ENCODE measurements at places on chromosomes 13 and 19. TPM values are rescaled to one million over a fixed set of nuclear protein-coding genes. Genes with fewer than 3 reads are reported as not detected.

DNA sequence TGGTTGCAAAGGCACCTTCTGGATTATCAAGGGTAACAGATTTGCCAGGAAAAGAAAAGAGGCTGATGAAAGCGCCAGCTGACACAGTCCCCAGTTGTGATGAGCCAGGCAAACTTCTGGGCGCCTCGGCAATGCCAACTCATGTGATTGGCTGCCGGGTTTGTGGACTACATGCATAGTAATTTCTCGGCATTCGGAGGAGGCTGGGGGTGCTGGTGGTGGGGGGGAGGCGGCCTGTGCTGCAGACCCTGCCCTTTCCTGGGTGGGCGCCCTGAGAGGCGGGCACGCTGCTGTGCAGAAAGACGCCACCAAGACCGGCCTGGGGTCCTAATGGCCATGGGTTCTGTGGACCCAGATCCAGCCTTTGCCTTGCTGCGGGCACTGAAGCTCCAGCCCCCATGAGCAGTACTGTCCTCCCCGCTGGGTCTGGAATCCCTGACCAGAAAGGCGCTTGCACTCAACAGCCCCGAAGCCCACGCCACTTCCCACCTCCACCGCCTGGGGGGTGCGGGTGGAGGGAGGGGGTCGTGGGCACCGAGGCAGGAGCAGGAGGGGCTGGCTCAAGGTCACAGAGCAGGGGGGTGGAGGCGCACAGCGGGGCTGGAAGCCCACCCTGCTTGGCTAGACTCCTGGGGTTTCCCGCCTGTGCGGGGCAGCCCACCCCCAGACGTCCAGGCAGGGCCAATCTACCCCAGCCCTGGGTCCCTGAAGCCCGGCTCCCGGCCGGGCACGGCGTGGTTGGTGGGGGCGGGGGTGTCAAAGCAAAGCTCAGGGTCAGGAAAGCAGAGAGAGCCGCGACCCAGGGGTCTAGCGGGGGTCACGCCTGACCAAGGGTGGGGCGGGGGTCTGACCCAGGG, 1.0 kb downstream of the DIRAS1 start:
- peak; percentile 52 for DNase-seq

GRCh38 chr13:46010148-46010547, 42.4 kb downstream of the ZC3H13 start:
- no peak for DNase-seq

DNA sequence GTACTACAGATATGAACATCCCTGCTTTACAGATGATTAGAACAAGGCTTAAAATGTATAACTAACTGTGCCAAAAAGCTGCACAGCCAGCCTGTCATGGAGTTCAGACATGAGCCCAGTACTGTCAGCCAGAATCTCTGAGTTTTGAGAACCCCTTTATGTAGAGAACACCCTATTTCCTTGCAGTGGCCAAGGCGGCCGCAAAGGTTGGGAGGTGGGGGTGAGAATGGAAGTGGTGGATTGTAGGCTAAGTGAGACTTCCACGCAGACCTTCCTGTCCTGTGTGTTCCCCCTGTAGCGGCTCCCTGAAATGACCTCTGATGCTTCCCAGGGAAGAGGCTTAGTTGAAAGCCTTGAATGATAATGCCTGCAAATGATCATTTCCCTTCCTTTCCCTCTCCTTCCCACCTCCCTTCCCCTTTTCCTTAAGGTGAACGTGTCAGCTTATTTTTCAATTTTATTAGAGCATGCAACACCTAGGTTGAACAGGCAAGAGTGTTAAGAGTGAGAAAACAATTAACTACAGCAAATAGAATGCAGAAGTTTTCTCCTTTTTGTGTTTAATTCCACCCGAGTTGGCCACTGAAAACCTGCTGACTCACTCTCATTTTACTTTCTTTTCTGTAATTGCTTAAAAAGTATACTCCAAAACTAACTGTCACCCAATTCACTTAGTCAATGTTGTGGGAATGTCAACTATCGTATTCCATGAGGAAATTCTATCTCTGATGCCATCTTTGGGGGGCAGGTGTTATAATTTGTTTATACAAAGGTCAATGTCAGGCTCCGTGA, 167.0 kb upstream of the EDNRB start:
- DNase-seq, result no peak

- DNase-seq, result peak; percentile 35
Observed at GRCh38 chr19:9934132-9934950, 2.0 kb downstream of the OLFM2 start.

DNA sequence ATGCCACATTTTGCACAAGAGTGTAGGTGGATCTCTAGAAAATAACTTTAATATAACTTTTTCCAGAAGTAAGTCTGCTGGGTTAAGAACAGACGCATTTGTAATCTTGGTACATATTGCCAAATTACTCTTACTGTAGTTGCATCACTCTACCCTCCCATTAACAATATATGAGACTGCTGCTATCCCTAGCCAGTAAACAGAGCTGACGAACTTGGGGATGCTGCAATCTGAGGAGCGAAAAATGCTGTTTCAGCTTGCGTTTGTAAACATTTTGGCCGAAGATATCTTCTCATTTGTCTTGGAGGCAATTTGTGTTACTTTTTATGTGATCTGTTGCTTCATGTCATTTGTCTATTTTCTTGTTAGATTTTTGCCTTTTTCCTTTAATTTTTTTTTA, 1482.8 kb downstream of the OLFM4 start:
- no peak for DNase-seq

GRCh38 chr13:46339035-46339666, 47.9 kb downstream of the RUBCNL start:
- DNase-seq, result peak; percentile 89

DNA sequence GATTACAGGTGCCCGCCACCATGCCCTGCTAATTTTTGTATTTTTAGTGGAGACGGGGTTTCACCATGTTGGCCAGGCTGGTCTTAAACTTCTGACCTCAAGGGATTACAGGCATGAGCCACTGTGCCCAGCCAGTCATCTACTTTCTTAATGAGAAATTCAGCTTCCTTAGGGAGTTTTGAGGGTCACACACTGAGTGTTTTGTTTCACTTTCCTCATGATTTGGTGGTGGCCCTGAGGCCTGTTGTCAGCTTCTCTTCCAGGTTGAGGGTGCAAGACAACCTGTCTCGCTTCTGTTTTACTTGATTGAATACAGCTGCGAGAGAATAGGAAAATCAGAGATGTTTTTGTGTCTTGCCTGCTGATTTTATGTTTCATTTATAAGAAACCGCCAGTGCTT, 9.9 kb downstream of the FRY start:
- DNase-seq, result no peak

- DNase-seq, result no peak
Observed at GRCh38 chr19:645912-646778, 6.5 kb downstream of the FGF22 start.

DNA sequence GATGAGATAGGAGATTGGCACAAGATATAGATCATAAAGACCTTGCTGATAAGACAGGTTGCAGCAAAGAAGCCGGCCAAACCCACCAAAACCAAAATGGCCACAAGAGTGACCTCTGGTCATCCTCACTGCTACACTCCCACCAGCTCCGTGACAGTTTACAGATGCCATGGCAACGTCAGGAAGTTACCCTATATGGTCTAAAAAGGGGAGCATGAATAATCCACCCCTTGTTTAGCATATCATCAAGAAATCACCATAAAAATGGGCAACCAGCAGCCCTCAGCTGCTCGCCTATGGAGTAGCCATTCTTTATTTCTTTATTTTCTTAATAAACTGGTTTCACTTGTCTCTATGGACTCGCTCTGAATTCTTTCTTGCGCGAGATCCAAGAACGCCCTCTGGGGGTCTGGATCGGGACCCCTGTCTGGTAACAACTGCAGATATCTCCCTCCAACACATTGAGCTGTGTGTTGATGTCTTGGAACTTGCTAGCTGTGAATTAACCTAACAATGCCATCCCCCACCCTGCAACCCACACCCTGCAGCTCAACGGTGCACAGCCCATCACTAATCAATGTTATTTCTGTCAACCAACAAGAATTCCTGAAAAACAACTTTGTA, 27.1 kb upstream of the GRTP1 start:
- peak; percentile 33 for DNase-seq

- DNase-seq, result no peak
Observed at GRCh38 chr19:47376589-47377144, 27.6 kb downstream of the DHX34 start.

- no peak for DNase-seq
Observed at GRCh38 chr13:28326056-28326455, 168.9 kb downstream of the FLT1 start.

GRCh38 chr19:11295180-11295579, 780 bp upstream of the TSPAN16 start:
- DNase-seq, result no peak

- DNase-seq, result peak; percentile 83
Observed at GRCh38 chr13:30033681-30034457, 183.5 kb upstream of the UBL3 start.

GRCh38 chr13:48733739-48734335, 80.1 kb downstream of the CYSLTR2 start:
- peak; percentile 61 for DNase-seq

DNA sequence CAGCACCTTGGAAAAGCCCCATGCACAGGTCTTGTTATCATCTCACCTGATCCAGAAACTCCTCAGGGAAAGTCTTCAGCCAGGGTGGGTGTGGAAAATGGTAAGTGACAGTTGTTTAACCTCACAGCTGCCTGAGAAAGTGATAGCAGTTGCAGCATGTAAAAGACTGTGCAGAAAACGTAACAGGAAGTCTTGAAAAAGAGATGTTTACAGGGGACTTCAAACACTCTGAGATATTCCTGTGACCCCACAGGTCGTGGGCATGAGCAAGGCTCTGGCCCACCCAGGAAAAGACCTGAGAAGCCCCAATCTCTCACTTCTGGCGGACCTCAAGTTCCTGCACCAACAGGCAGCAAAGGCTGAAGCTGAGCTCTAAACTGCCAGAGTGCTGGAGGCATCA, 826.9 kb downstream of the UQCRFS1 start:
- no peak for DNase-seq

- peak; percentile 52 for DNase-seq
Observed at GRCh38 chr19:16062789-16063188, 13.5 kb upstream of the TPM4 start.

- DNase-seq, result peak; percentile 67
Observed at GRCh38 chr13:97344265-97345175, 89.4 kb upstream of the RAP2A start.

GRCh38 chr13:105982219-105982930, 553.1 kb downstream of the EFNB2 start:
- no peak for DNase-seq

GRCh38 chr19:16033136-16033530, 43.2 kb upstream of the TPM4 start:
- no peak for DNase-seq

- DNase-seq, result no peak
Observed at GRCh38 chr19:8487137-8487851, 15.1 kb downstream of the PRAM1 start.

- DNase-seq, result peak; percentile 82
Observed at GRCh38 chr19:51359294-51359693, 6.9 kb downstream of the ETFB start.

DNA sequence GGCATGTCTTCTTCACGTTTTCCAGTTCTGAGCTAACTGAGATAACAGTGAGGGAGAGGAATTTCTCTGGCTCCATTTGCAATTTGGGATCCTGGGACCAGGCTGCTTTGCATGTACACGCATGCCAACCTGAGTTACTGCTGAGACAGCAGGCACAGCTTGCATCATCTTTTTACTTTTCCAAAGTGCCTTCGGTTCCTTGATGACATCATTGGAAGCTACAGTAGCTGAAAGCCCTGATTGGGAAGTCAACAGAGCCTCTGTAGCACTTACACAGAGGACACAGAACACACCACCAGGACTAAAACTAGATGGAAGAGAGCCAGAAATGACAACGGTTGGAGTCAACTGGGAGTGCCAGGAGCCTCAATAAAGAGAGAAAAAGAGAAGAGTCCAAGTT, 399.1 kb upstream of the GPC6 start:
- DNase-seq, result no peak

DNA sequence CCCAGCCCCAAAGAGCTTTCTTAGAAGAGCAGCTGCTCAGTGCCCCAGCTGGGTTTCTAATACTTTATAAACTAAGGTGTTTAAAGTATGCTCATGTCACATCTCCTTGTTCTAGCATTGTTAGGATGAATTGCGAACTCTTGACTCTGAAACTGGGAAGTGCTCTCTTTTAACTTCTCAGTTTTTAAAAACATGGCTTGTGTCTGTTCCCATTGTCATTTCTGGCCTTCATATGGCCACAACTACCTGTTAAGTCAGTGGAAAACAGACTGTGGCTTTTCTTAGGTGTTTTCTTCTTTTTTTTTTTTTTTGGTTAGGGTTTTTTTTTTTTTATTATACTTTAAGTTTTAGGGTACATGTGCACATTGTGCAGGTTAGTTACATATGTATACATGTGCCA, 164.7 kb downstream of the KCNRG start:
- DNase-seq, result no peak

GRCh38 chr13:72174549-72174948, 307.5 kb upstream of the DACH1 start:
- DNase-seq, result no peak

DNA sequence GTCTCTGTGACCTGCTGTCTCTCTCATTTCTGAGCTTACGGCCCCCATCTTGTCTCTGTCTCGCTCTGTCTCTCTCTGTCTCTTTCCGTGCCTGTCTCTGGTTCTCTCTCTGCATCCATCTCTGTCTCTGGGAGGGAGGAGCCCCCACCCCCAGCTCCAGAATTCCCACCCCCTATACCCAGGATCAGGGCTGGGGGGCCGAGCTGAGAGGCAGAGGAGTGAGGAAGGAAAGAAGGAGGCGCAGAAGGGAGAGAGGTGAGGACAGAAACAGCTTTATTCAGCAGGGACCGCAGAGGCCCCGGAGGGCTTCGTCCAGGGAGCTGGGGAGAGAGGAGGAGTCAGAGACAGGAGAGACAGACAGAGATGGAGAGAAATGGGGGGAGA, 14.0 kb downstream of the JOSD2 start:
- DNase-seq, result no peak

ZNF528 gene
- 28.4 TPM for total RNA-seq

SOX1 gene
- total RNA-seq, result not detected

ZNF560 gene
- total RNA-seq, result 0.10 TPM

CALR3 gene
- total RNA-seq, result not detected

ICAM1 gene
- 88.4 TPM for total RNA-seq

FLT3 gene
- 0.12 TPM for total RNA-seq

PCDH17 gene
- total RNA-seq, result 1.1 TPM

ZNF681 gene
- 3.1 TPM for total RNA-seq

TUBGCP3 gene
- 10.6 TPM for total RNA-seq

DPF1 gene
- total RNA-seq, result 8.3 TPM

F2RL3 gene
- not detected for total RNA-seq

ASF1B gene
- total RNA-seq, result 169 TPM

CYP2A7 gene
- total RNA-seq, result not detected

KLHL1 gene
- total RNA-seq, result not detected

CYP2B6 gene
- total RNA-seq, result not detected

Measured in M059J (cell line).